ENCODE measurements at places on chromosomes 6 and 20.
A peak's percentile ranks its signal among the peaks of the same experiment; 100 is the strongest.

DNA sequence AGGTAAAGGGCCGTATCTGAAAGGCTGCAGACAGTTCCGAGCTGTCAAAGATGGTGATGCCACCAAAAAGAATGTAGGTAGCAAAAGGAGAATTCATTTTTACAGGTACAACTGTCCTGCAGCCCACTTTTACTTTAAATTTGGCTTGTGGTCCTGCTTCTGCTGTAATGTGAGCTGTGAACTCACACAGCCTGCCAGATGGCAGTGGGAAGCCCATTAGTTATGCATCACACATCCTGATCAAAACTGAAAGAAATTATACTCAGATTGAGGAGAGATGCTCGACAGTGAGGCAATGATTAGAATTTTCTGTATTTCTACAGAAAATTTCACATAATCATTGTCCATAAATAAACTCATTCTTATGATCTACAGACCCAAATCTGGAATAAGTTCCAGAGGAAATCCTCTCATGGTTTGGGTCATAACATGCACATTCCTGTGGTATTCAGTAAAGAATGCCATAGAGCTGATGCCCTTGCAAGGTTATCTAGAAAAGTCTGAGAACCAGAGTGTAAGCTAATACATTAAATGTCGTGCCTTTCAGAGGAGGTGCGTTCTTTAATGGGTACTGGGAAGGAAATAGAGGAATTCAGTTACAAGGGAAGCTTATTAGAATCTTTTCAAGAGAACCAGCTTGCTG lies 23.9 kb upstream of the E2F3 start:
- peak; percentile 67 for DNase-seq

- DNase-seq, result no peak
Observed at GRCh38 chr6:44006123-44006871, 121.0 kb downstream of the MRPL14 start.

- DNase-seq, result no peak
Observed at GRCh38 chr20:3935956-3936340, 46.8 kb downstream of the PANK2 start.

DNA sequence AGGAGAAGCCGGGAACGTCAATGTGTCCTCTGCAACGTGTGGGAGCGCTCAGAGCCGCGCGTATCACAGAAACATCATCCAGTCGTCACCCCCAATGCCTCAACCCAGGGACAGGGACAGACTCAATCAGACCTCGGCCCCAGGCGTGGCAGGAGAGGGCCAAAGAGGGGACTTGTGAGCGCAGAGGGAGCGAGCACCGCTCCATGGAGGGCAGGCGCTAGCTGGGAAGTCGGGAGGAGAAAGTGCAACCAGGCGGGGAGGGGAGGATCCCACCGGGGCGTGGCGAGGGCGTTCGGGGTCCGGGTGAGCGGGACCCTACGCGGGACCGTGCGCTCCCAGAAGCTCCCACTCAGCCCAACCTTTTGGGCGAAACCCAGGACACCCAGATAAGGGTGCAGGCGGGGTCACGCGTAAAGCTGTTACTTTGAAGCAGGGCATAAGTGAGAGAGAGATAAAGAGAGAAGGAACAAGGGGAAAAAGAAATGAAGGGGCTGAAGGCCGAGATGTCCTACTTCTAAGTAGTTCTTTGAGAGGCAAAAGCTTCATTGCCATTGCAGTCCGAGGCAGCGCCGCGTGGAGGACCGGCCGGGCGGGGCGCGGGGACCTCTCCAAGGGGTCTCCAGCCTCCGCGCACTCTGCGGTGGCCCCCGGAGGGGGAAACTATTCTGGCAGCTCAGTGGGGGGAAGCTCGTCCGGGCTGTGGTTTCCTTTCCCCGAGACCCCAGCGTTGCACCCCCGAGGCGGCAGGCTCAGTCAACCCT lies 862 bp upstream of the SOBP start:
- DNase-seq, result peak; percentile 61

GRCh38 chr6:69771158-69771906 lies 25.5 kb downstream of the LMBRD1 start:
- DNase-seq, result no peak

DNA sequence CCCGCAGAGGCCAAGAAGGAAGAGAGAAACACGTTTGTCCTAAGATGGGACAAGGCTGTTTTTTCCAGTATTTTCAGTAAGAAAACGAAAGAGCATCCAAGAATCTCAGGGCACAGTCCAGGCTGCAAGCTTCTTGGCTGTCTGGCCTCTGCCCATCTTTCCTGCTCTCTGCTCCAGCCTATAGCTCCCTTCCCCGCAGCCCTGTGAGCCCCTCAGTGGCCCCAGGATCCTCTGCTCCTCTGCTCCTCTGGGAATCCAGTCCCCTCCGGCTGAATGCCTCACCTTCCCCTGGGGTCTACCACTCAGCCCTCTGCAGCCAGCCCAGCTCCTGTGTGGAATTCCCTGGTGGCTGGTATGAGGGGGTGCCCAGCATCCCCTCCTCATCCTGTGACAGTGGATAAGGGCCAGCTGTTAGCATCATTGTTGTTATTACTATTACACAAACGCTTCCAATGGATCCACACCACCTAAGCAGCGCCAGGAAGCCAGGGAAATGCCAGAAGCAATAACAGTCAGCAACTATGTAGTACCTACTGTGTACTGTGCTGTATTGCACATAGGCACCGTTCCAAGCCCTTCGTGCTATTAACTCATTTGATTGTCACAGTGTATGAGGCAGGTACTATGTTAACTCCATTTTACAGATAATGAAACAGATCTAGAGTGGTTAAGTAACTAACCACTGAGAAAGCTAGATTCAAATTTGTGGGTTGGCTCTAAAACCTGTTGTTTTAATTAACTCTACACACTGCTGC lies 60.3 kb upstream of the PTPN1 start:
- DNase-seq, result no peak

GRCh38 chr6:25477006-25477590 lies 174.9 kb upstream of the SCGN start:
- no peak for DNase-seq

DNA sequence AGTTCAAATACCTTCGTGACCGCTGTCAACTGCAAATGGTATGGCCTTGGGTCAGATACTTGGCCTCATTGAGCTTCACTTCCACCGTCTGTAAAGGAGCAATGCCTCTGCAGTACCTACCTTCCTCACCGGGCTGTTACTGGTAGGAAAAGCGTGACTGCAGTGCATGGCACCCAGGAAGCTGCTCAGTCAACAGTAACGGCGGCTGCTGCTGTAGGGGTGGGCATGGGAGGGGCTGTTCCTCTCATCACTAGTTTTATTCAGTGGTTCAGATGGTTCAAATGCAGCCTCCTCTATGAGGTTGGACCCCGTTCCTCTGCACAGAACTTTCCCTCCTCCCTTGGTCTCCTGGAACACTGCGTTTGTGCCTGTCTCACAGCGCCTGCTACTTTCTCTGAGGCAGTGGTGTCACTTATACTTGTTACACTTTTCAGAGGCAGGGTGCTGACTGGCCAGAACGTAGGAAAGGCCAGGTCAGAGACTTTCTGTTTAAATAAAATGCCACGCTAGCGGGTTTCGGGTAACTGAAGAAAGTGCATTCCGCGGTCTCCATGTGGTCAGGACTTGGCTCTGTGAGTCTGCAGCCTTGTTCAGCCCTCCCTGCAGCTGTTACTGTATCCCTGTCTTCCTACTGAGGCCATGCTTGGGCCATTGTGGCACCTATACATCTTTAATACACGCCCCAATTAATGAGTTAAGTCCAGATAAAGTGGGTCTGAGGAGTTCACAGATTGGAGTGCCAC lies 279.6 kb downstream of the NRN1 start:
- DNase-seq, result no peak

DNA sequence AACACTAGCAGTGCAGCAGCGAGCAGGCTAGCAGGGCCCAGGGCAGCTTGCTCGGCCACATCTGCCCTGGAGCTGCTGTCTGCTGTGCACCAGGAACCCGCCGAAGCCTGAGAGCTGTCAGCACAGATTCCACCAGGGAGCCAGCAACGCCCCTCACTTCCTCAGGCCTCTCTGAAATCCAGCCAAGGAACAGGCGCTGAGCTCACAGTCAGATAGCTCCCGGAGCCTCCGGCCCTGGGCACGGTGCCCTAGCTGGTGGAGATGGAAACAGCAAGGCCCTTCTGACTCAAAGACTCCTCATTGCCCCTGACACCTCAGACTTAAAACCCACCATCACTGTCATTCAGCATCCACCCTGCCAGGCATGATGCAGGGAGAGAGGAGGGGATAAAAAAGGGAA lies 839.4 kb downstream of the MAFB start:
- peak; percentile 93 for DNase-seq

- no peak for DNase-seq
Observed at GRCh38 chr6:34120953-34121675, 24.8 kb downstream of the GRM4 start.

DNA sequence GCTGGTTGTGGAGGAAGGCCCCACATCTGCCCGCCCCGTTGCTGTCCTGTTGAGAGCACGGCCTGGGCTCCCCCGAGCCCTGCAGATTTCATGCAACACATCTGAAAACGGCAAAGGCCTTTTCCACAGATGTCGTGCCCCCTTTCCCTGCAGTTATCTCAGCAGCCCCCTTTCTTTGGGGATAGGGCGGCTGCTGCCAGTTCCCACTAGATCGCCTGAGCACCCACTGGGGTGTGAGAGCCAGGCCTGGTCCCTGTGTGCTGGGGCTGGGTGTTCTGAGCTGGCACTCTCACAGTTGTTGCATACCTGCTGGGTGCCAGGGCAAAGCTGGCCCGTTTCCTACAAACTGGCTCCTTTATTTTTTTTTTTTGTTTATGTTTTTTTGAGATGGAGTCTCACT lies 12.3 kb upstream of the MTG2 start:
- DNase-seq, result no peak

GRCh38 chr6:139762587-139763031 lies 388.2 kb upstream of the CITED2 start:
- no peak for DNase-seq

- no peak for DNase-seq
Observed at GRCh38 chr6:44955145-44955544, 373.0 kb upstream of the RUNX2 start.

Measured in GM03348 (cell line).